ENCODE measurements at places on chromosomes 2 and 18.

DNA sequence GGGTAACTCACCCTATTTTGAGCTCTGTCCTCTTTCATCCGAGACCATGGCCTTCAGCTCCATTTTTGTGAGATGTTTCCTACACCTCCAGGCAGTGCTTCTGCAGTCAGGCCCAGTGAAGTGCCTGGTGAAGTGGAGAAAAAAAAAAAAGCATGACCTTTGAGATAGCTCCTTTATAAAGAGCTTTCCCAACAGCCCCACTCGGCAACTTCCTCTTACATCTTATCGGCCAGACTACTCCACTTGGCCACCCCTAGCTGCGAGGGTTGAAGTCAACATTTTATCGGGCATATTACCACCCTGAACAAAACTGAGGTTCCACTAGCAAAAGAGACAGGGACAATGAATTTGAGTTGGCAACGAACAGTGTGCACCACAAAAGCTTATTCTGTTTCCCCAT is 124.8 kb upstream of the RNF152 start:
- no peak for DNase-seq

- DNase-seq = no peak
These were observed 76.7 kb downstream of the GFPT1 start for GRCh38 chr2:69310111-69311023.

- no peak for DNase-seq
These were observed 379.4 kb downstream of the CDH2 start for GRCh38 chr18:27797484-27797883.

GRCh38 chr2:176399074-176399598 is 129.9 kb downstream of the MTX2 start:
- no peak for DNase-seq

DNA sequence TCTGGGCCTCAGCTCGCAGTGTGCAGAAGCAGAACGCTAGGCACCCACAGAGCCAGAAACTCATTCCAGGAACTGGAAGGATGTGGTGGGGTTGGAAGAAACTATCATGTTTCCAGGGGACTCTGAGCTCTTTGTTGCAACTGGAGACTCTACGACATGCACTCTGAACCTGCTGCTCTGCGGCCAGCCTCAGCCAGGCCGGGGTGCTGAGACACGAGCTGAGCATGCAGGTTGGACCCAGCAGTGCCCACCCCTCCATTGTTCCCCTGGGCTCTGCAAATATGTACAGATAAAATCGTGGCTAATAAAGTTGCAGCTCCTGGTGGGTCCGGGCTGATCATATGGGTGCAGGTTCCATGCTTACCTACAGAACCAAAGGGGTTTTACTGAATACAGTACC is 37.6 kb upstream of the ARL4C start:
- no peak for DNase-seq

DNA sequence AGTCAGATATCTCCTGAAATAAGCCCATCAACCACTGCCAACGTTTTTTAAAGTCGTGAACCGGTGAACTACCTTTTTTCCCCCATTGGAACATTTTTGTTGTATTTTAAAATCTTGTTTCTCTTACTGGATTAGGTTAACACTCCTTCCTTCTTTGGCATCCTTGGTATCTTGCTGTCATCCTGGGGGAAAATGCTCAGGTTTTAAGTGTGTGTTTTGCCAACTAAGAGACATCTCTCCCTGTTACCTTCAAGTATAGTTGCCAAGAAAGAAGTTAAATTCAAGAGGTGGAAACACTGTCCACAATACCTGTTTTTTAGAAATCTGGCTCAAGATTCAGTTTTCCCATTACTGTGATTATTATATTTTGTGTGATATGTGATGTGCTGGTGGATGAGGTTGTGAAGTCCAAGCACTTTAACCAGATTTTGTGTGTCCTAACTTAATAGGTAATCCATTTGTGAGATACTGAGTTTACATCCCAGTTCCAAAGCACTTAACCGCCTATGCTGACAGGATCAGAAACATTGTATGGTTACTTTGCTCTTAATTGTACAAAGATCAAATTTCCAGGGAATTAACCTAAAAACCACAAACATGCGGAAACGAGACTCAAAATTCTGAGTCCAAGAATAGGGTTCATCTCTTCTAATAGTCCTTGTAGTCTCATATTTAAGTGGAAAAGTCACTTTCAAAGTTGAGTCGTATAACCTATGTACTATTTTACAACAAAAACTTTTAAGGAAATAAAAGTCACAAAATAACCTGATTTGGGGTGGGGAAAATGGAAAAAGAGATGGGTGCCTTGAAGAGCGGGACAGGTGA is 1.3 kb upstream of the SP3 start:
- no peak for DNase-seq

DNA sequence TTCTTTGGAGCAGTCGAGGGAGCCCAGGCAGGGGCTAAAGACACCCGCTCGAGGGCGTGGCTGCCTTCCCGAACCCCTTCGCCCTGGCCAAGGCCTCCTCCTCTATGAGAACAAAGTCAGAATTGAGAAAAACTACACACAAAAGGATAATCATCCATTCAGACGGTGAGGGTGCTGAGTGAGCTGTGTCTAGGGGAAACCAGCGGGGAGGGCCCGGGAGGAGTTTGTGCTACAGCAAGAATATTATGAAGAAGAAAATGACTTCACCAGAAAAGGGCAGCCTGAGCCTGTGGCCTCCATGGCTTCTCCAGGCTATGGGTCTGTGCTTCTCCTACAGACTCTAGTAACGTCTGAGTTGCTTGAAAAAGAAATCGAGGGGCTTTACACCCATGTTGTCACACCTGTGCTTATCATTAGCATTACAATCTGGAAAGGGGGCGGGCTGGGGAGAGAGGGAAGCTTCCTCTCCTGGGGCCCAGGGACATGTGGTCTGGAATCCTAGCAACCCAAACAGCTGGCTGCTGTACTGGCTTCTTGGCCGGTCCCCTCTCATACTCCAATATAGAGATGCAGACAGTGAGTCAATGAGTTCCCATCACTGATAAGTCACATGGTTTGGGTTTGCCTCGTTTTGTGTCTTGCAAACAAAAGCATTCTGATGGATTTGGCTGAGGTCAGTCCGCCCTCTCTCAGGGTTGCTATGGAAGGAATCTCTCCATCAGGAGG is 52.0 kb upstream of the ARL4C start:
- no peak for DNase-seq

GRCh38 chr2:127220102-127220767 is at the start of gene CYP27C1:
Gene CYP27C1 (minus strand): TSS chr2:127220299. CDS start chr2:127220270, 29 bp downstream.
- DNase-seq = no peak

- no peak for DNase-seq
These were observed 10.6 kb upstream of the BOK start for GRCh38 chr2:241547781-241548450.

- no peak for DNase-seq
These were observed 80.0 kb downstream of the TWIST2 start for GRCh38 chr2:238927746-238928519.

DNA sequence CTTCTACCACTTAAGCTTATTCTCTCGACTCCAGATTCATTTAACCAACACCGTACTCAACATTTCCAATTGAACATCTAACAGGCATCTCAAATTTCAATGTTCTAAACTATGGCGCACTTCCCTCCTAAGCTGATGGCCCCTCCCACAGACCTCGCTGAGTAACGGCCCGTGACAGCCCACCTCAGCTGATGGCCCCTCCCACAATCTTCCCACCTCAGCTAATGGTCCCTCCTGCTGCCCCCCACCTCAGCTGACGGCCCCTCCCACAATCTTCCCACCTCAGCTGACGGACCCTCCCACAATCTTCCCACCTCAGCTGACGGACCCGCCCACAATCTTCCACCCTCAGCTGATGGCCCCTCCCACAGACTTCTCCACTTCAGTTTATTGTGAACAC is 57.1 kb upstream of the TSPYL6 start:
- no peak for DNase-seq

- no peak for DNase-seq
These were observed 138.9 kb upstream of the SETBP1 start for GRCh38 chr18:44541781-44542180.

GRCh38 chr2:132943829-132944228 is 273.8 kb upstream of the LYPD1 start:
- no peak for DNase-seq

- no peak for DNase-seq
These were observed 1919.1 kb upstream of the PIK3C3 start for GRCh38 chr18:40035966-40036365.

GRCh38 chr2:23584054-23584745 is 199.2 kb downstream of the KLHL29 start:
- DNase-seq = no peak

- DNase-seq = no peak
These were observed 1.8 kb upstream of the CHAC2 start for GRCh38 chr2:53765767-53766166.

- DNase-seq = no peak
These were observed 88.7 kb upstream of the LCLAT1 start for GRCh38 chr2:30358351-30358750.

GRCh38 chr2:2743164-2743571 is 412.1 kb upstream of the MYT1L start:
- DNase-seq = no peak

GRCh38 chr2:194424683-194425209 is 1232.3 kb upstream of the SLC39A10 start:
- no peak for DNase-seq

- DNase-seq = no peak
These were observed 56.8 kb upstream of the MSH2 start for GRCh38 chr2:47346107-47346506.

DNA sequence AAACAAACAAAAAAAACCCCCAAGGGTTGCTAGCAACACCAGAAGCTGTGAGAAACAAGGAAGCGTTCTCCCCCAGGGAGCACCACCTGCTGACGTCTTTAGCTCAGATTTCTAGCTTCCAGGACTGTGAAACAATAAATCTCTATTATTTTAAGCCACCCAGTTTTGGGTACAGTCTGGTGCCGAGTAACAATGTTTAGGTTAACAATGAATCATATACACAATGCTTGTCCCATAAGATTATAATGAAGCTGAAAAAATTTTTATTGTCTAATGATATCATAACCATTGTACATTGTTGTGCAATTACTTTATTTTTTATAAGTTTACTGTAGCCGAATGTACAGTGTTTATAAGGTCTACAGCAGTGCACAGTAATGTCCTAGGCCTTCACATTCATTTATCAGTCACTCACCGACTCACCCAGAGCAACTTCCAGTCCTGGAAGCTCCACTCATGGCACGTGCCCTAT is 72.1 kb upstream of the CAB39 start:
- DNase-seq = no peak

GRCh38 chr2:45014016-45014702 is 4.9 kb upstream of the SIX2 start:
- DNase-seq = no peak

DNA sequence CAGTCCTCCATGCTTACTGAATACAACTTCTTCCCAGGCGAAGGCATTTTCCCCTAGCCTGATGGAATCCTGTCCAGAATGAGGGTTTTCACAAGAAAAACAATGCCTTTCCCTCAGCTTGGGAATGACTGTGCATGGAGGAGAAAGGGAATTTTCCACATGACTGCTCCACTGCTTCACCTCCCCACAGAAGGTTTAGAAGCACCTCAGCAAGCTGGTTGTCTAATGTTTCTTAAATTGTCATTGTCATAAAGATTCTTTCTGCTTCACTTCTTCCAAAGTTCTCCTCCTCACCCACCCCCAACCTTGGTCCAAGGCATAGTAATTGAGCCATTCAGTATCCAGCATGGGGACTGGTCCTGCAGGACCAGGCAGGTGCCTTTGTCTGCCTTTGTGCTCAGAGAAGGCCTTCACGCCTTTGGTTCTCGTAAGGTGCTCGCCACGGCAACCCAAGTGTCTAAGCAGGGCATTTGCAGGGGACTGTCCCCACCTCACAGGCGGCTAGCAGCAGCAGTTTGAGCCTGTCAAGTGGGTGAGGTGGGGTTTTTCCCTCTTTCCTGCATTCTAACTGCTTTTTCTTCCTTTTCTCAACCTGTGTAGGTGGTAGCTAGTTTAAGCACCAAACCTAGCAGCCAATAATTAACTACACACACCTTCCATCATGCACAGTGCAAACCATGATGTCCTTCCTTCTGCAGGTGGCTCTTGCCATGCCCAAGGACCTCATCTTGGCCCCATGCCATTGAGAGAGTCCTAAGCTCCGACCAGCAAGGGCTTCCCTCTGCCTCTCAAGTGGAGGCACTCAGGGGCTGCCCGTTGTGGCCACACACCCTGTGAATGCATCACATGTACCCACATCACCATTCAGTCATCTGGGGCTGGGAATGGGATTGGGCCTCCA is 65.7 kb upstream of the BCL2L11 start:
- peak; percentile 25 for DNase-seq

DNA sequence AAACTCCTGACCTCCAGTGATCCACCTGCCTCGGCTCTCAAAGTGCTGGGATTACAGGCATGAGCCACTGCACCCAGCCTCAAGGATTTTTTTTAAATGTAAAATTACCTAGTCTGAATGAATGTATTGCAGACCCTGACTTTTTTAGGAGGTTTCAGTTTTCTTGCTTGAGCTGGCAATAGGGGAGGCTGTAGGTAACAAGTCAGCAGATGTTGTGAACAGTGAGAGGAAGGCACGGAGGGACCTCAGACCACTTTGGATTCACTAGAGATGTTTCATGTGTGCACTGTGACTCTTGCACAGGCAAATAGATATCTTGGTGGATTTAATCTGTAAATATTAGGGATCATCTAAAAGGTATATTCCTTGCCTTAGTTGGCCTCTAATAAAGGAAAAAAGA is 6.4 kb downstream of the NDUFV2 start:
- no peak for DNase-seq

GRCh38 chr2:147008481-147008880 is 836.3 kb upstream of the ACVR2A start:
- DNase-seq = no peak

- no peak for DNase-seq
These were observed 37.5 kb downstream of the DDX18 start for GRCh38 chr2:117851969-117852368.

GRCh38 chr2:160836755-160837154 is 323.5 kb upstream of the TANK start:
- no peak for DNase-seq

DNA sequence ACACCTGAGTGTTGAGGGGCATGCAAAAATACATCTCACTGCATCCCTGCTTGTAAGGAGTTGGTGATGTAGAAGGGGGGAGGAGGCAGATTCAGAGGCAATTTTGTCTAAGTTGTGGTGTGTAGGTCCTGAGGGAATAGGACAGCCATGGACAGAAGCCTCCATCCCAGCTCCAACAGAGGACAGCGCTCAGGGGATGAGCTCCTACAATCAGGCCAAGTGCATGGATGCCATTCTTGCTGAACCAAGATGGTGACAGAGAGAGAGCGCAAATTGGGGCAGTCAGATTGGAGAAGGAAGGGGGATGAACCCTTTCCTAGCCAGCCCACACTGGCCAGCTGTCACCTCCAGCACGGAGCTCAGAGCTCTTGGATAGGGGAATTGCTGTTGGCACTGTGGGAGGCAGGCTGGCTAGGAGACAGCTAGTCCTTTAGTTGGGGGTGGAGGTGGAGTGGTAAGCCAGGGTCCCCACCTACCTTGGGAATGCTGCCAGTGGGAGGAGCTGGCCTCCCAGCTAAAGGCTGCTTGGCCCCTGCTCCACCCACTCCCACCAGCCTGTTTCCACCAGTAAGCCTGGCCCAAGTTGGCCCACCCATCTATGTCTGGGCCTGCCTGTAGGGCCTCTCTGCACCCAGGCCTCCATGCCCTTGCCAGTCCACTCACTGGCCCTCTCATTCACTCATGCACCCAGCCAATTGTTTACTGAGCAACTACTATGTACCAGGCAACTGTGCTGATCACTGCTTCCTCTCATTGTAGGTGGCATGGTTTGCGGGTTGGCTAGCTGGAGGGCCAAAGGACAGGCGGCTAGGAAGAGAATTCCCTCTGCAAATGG is 2.5 kb upstream of the PER2 start:
- no peak for DNase-seq
